ENCODE measurements at places on chromosomes 7 and 10.
A peak's percentile ranks its signal among the peaks of the same experiment; 100 is the strongest.

GRCh38 chr10:79331709-79332108 is 15.6 kb upstream of the PPIF start:
- DNase-seq: no peak

- no peak for DNase-seq
Measured at GRCh38 chr10:34607894-34608293, 207.2 kb downstream of the PARD3 start.

DNA sequence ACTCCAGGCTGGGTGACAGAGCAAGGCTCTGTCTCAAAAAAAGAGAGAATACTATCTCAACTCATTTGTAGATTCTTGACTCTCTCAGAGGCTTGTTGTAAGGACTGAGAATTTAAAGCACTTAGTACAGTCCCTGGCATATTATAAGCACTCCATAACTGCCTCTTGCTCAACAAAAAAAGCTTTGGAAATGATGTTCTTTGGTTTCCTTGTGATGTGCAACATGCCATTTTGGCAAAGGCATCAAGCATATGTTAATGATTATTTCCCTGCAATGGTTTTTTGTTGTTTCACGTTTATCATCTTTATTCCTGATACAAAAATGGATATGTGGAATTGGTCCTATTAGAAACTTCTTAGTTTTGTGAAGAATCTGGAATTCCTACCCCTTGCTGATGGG is 15.7 kb downstream of the NOLC1 start:
- DNase-seq: no peak

DNA sequence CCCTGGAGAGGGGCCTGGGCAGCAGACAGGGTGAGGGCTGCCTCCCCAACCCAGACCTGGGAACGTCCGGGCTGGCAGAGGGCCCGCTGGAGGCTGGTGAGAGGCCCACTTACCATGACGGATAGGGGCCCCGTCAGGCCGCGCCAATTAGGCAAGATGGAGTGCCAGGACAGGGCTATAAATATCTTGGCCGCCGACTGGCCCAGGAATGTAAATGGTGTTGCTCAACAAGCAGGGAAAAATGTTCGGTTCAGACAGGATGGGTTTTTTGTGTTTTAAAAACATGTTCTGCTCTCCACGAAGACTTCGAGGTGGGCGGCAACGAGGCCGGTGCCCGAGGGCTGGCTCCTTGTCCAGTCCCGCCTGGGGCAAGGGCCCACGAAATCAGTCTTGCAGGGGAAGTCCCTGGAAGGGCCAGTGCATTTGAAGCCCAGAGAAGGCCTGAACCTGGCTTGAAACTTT is 35.8 kb upstream of the ELN start:
- no peak for DNase-seq

GRCh38 chr10:77820349-77820748 is 106.2 kb downstream of the DLG5 start:
- no peak for DNase-seq

- no peak for DNase-seq
Measured at GRCh38 chr7:139898483-139898882, 69.4 kb downstream of the TBXAS1 start.

- no peak for DNase-seq
Measured at GRCh38 chr10:5480162-5480941, 19.0 kb downstream of the CALML5 start.

DNA sequence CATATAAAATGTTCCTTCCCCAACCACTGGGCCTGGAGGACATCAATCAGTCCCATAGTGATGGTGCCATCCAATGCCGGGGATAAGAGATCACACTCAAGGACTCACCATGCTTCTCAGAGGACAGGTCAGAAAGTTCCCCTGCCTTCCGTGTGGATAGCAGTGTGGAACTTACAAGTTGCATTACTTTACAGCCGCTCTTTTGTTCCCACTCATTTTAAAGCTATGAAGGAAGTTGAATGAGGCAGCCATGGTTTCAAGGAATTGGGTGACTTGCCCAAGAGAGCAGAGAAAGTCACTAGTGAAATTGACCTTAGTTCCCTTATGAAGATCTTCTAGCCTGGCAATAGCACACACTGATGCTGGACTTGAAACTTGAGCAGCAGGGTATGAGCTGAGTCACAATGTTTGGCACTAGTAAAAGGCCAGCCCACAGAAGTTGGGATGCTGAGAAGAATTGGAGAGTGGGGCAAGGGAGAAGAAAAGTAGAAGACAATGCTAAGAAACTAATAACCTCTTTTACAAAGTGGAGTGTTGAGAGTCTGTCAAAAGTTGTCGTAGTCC is 78.7 kb downstream of the CXCL12 start:
- DNase-seq: no peak

DNA sequence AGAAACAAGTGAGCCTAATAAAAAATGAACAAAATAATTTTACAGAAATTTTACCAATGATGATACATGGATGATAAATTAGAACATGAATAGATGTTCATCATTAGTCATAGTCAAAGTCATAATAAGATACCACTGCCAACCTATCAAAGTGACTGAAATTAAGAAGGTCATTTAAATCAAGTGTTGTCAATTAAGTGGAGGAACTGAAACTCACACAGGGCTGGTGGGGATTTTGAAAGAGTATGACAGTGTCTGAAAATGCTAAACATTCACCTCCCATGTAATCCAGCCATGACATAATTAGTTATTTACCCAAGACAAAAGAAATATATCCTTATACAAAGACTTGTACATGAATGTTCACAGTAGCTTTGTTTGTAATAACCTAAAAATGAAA is 57.1 kb upstream of the DYNC1I1 start:
- no peak for DNase-seq

DNA sequence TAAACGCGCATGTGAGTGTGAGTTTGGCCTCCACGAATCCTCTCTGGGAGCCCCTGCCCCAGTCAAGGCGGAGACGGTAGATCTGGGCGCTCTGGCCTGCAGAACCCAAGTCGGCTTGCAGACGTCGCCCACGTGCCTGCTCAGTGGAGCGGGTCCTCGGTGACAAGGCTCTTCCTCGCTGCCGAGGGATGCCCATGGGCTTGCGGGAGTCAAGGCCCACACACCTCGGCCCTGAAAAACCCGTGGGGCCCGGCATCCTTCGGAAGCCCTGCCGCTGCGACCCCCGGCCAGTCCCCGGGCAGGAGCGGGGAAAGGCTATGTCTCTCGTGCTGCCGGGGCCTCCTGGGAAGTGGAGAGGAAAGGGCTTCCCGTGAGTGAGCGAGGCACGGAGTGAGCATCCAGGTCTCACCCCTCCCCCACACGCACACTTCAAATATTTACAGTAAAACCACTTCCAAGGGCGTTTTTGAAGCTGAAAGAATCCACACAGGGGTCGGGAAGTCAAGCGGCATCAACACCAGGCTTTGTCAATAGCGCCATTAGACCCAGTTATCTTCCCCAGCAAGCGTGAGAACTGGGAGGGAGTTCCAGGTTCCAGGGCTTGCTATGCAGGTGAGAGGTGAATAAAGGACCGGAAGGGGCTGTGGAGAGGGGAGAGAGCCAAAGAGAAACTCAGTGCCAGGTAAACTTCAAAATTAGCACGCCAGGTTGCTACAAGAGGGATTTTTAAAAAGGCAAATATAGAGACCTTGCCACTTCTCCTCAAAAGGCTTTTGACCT is 1.1 kb upstream of the MNX1 start:
- peak; percentile 20 for DNase-seq

GRCh38 chr10:31549896-31550295 is 230.9 kb downstream of the ZEB1 start:
- DNase-seq: no peak

GRCh38 chr10:27030060-27030459 is 70.2 kb downstream of the ANKRD26 start:
- no peak for DNase-seq

GRCh38 chr10:102678842-102679289 is 34.6 kb downstream of the TRIM8 start:
- DNase-seq: peak; percentile 65

- DNase-seq: no peak
Measured at GRCh38 chr10:63719226-63719856, 198.1 kb downstream of the REEP3 start.

DNA sequence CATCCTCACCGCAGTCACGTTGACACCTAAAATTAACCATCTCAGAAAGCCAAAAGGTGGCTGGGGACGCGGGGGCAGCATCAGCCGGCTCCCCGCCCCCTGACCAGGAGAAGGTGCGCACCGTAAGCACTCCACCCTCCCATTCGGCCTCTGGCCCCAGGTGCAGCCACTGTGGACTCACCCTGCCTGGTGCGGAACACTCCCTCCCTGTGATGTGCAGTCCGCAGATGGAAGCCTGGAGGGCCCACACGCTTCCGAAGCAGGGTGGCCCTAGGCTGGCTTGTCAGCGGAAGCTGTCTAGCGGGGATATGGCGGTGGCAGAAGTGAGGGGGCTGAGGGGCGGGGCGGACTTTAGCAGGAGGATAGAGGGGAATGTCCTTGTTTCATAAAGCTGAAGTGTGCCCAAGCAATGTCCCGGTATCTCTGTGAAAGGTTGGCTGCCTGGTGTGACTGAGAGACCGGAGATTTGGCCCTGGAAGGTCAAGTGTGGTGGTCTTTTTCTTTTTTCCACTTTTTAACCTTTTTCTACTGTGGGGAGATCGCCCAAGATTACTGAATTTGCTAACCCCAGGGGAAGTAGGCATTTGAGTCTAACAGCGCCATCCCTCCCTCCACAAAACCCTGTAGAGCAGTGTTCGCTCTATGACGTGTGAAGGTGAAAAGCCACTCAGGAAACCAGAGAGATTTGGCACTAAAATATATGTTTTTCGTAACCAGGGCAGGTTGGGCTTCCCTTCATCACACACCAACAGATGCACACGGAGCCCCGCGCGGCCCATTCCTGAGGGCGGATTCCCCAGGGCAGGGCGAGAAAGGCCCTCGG is 74.7 kb downstream of the CXCL12 start:
- no peak for DNase-seq

DNA sequence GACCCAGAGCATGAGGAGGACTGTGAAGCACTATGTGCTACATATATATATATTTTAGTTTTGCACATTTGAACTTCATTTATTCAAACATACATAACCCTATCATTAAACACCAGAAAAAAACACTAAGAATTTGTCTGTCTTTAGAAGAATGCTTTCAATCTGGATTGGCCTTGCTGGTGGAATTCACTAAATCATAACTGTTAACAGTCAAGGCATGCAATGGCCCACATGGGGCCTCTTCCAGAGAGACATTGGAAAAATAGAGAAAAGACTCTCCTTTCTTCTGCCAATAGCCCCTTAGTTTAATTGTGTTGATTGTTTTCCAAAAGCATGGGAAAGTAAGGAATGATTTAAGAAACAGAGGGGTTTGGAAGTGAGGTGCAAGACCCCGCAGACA is 77.9 kb downstream of the MRPL32 start:
- DNase-seq: no peak

- DNase-seq: no peak
Measured at GRCh38 chr10:30836406-30836805, 195.3 kb downstream of the ZNF438 start.

GRCh38 chr10:68684413-68684812 is 36.6 kb upstream of the CCAR1 start:
- no peak for DNase-seq

DNA sequence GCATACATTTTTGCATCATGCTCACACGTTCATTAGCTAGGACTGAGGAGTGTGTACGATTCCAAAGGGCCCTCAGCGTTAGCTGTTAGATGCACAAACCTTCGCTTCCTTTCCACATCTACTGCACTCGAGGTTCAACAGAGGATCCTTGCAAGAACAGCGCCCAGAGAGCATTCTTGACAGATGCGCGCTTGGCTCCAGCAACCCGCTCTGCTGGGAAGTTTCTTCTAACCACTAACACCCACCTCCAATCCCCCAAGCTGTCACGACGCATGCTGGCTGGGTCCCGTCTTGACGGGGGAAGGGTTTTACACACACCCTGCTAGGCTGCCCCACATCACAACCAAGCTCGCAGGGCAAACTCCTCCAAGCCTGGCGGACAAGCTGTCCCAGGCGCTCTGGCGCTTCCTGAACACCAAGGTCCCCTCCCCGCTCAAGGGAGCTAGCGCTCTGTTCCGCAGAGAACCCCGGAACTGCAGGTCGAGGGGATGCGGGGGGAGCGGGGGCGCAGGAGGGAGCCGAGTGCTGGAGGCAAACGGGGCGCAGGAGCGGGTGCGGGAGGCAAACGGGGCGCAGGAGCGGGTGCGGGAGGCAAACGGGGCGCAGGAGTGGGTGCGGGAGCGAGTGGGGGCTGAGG is 653 bp upstream of the ADRB1 start:
- no peak for DNase-seq

- no peak for DNase-seq
Measured at GRCh38 chr7:132004529-132004928, 448.1 kb upstream of the PODXL start.

DNA sequence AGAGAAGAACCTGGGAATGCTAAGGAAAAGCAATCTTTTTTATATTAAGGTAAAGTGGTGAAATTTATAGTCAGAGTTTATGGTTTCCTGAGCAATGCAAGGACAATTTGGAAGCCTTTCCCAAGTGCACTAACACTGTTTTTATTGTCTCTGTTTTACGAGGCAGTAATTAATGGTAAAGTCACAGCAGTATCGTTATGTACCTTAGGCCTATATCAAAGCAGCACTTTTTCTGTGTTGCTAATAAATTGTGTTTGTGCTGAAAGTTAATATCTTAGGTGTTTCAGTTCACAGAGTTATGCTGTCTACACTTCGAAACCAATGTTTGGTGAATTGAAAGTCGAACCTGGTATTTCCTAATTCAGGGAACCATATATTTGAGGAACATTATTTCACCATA is 19.2 kb downstream of the OIT3 start:
- DNase-seq: no peak

GRCh38 chr7:134768243-134768642 is 11.2 kb upstream of the CALD1 start:
- no peak for DNase-seq

DNA sequence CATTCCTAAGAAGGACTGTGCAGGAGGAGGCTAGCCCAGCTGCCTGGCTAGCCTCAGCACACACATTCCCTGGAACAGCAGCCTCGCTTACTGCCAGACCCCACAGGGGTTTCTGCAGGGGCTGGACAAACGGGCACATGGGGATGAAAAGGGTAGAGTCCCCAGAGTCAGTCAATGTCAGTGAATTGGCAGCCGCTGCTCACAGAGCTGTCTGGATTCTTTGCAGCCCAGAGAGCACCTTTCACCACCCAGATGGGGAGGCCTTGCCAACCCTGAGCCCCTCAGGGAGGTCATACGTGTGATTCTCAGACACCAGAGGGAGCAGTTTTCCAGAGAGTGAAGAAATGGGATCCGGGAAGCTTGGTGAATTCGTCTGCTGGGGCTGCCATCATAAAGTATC is 143.3 kb downstream of the KCNMA1 start:
- DNase-seq: no peak

GRCh38 chr7:92013611-92014010 is 72.9 kb downstream of the AKAP9 start:
- DNase-seq: no peak

GRCh38 chr7:92647652-92648051 is 57.5 kb upstream of the FAM133B start:
- DNase-seq: no peak

GRCh38 chr10:112755446-112756234 is 194.4 kb upstream of the TCF7L2 start:
- no peak for DNase-seq

DNA sequence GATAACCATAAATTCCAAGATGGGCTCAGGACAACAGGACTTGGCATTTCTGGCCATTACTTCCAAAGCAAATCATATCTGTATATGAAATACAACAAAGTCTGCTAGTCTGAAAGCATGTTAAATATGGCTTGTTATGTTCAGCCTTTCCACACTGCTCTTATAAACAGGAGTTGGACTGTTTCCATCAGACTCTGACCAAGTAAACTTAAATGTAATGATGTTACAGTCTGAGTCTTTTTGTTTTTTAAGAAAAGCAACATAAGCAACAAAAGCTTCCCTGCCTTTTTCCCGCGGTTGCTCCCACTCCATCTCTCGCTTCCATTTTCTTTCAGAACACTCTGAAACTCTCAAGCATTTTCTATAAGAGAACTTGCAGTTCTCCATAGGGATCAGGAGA is 8.1 kb upstream of the CDCA7L start:
- DNase-seq: no peak
